Fibroblast of the aortic adventitia (primary cell): ENCODE measurements at places on chromosomes 3 and 15. TPM values are rescaled to one million over a fixed set of nuclear protein-coding genes. Genes with fewer than 3 reads are reported as not detected.

The RASL12 gene
- total RNA-seq, result 1.7 and 1.9 TPM in 2 replicates

The ZDHHC3 gene
- 60.2 and 86.8 TPM in 2 replicates for total RNA-seq

The TMCO5A gene
- total RNA-seq, result 0.49 TPM in 1 of 2 replicates, not detected in the other

The PPP2R3A gene
- 16.1 and 17.9 TPM in 2 replicates for total RNA-seq

The ITGA11 gene
- total RNA-seq, result 81.1 and 105 TPM in 2 replicates

The SLC24A5 gene
- not detected in 2 replicates for total RNA-seq

The TIMP4 gene
- 4.3 and 12.3 TPM in 2 replicates for total RNA-seq

The FAM81A gene
- 0.81 and 2.6 TPM in 2 replicates for total RNA-seq

The SLC51A gene
- total RNA-seq, result not detected in 2 replicates

The LACTB gene
- 26.1 and 36.1 TPM in 2 replicates for total RNA-seq

The SLC26A6 gene
- 11.6 and 19.5 TPM in 2 replicates for total RNA-seq

The RASA2 gene
- total RNA-seq, result 25.6 and 28.9 TPM in 2 replicates

The ZNF35 gene
- total RNA-seq, result 10.1 and 12.9 TPM in 2 replicates

The TMEM207 gene
- not detected in 2 replicates for total RNA-seq
